ENCODE measurements at places on chromosomes 6 and 20.
A peak's percentile ranks its signal among the peaks of the same experiment; 100 is the strongest.

- DNase-seq: no peak
These were observed 158.4 kb upstream of the SIM1 start for GRCh38 chr6:100622907-100623692.

GRCh38 chr6:151276112-151276740 lies 36.5 kb downstream of the AKAP12 start:
- DNase-seq: peak; percentile 41

DNA sequence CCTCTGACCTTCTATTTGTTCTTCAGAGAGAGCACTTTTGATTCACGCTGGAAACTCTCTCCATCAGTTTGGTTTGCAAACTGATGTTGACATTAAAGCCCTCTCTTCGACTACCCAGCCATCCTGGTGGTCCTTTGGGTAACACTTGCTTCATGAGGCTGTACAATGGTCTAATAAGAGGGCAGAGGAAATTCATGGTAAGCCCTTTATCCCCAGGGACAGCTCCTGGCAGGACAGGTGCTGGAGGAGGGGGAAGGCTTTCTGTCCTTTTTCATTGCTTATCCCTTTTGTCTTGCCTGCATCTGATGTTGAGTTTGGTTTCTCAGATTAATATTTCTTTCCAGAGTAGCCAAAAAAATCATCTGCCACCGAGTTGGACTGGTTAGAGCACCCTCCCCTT lies 52.1 kb upstream of the CD93 start:
- no peak for DNase-seq

- no peak for DNase-seq
These were observed 14.3 kb upstream of the MRAP2 start for GRCh38 chr6:84019141-84019841.

DNA sequence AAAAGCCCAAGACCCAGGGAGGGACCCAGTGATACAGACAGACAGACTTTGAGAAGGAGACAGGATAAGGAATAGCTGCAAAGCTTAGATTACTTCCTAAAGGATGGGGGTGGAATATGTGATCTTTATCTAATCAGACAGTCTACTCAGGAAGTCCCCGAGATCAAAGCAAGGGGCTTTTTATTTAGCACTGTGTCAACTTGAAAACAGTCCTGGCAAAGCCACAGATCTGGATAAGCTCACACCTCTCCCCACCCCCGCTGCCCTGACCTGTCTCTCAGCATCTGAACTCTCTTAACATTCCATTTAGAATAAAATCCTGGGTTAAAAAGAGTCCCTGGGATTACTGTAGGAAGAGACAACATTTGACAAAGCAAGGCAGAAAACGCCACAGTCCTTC lies 101.5 kb downstream of the ISM1 start:
- DNase-seq: no peak

DNA sequence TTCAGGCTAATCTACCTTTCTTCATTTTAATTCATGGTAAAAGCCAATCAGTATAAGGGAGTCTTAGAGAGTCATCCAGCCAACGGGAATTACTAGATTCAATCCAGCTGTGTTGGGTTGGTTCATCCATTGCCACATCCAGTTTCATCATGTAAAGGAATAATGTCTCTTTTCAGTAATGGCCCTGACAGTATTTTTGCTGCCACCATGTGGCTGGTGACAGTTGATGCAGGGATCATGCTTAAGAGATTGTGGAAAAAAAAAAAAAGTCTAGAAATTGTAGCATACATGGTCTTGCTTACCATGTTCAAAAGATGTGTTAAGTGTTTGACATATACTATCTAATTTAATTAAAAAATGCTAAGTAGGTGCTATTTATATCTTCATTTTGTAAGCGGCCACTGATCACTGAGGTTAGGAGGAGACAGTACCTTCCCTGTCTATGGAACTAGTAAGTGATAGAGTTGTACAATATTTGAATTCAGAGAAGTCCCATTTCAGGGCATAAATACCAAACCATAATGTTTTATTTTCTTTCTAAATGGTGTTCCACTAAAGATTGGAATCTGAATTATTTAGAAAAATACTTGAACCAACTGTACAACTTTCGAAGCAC lies 135.9 kb downstream of the KHDRBS2 start:
- DNase-seq: no peak

DNA sequence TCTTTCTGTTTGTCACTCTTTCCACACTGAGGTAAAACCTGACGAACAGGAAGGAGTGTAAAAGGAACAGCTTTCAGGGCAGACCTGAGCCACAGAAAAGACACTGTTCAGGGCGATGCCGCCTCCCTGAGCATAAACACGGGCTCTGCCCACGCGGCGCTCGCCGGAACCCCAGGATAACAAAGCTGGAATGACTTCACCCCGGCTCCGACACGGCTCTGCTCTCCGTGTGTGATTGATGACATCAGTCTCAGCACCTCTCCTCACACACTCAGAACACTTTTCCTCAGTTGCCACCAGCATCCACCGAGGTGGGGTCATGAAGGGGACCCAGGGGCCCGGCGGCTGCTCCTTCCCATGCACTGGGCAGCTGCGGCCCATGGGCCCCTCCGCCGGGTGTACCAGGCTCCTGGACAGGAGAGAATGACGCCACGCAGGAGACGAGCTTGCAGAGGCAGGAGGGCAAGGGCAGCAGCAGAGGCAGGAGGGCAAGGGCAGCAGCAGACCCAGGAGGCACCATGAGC lies 43.6 kb downstream of the DLL1 start:
- DNase-seq: no peak

DNA sequence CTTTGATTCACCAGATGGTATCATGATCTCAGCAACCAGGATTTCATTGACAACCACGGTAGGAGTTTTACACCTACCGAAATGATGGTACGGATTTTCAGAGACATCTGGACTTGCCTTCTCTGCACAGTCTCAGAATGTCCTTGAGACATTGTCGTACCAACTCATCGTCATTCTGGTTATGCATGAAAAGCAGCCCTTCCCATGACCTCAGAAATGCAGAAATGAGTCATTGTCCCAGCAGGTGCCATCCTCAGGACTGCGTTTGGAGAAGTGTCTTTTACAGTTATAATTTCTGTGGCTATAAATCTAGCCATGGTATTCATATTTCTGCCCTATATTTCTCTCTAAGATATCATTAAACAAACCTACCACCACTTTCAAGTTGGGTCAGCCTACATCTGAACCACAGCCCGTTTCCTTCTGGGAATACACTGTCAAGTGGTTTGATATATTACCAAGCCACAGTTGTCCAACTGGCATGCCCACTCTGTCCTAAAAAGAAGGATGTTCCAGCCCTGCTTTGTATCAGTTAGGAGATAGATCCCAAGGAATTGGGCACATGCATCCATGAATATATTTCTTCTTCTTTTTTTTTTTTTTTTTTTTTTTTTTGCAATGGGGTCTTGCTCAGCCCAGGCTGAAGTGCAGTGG lies 7.5 kb upstream of the BFSP1 start:
- no peak for DNase-seq

DNA sequence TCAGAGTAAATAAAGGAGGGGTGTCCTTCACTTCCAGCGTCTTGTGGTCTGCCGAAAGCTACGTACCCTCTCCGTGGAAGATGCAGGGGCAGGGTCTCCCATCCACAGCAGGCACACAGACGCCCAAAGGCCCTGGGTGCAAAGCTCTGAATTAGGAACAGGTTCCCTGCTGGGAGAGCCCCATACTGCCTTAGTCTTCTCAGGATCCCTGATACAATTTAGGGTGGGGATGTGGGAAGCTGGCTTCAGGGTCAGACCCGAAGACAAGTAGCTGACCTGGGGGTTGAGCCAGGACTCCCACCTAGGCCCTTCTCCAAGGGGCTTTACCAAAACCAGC lies 74.1 kb downstream of the TTLL2 start:
- DNase-seq: no peak

DNA sequence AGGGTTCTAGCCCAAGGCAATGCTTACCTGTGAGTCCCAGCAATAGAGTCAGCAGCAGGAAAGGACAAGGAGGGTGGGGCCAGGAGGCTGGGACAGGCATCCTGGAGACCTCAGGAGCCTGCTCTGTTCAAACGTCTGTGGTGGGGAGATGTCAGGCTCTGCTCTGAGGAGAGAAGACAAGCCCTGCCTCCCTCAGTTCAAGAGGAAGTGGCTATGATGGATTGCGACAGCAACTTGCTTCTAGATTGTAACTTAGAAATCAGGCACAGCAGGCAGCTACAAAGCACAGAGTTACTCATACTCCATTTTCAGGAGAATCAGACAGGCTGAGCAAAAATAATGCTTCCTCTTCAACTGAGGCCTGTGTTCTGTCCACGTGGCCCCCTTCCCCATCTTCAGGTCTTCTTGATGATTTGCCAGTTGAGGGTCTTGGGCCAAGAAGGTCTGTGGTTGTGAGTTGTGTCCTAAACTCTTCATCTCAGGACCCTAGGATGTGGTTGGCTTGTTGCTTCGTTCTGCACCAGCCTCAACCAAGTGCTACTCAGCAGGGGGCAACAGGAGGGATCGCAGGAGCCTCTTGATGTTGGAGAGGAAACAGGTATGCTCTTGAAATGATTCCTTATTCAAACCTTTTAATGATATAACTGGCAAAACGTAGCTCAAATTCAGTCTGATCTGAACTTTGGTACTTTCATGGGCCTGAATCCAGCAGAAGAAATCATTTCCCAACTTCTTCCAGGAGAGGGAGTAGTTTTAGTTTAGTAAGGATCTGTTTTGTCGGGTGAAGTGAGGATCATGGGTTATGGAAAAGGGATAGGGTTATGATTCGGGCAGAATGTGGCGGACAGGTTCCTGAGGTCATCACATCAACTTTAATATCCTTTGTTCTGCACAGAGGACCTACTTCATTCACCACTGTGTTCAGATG lies 31.0 kb downstream of the SIRPB1 start:
- DNase-seq: no peak

DNA sequence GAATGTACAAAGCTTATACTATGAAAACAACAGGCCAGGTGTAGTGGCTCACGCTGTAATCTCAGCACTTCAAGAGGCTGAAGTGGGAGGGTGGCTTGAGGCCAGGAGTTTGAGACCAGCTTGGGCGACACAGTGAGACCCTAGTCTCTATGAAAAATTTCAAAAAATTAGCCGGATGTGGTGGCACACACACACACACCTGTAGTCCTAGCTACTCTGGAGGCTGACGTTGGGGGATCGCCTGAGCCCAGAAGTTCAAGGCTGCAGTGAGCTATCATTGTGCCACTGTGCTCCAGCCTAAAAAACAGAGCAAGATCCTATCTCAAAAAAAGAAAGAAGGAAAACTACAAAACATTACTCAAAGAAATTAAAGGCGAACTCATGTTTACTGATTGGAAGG lies 7.3 kb upstream of the ASF1A start:
- no peak for DNase-seq

- DNase-seq: no peak
These were observed 99.6 kb upstream of the TMEM170B start for GRCh38 chr6:11437824-11438459.

DNA sequence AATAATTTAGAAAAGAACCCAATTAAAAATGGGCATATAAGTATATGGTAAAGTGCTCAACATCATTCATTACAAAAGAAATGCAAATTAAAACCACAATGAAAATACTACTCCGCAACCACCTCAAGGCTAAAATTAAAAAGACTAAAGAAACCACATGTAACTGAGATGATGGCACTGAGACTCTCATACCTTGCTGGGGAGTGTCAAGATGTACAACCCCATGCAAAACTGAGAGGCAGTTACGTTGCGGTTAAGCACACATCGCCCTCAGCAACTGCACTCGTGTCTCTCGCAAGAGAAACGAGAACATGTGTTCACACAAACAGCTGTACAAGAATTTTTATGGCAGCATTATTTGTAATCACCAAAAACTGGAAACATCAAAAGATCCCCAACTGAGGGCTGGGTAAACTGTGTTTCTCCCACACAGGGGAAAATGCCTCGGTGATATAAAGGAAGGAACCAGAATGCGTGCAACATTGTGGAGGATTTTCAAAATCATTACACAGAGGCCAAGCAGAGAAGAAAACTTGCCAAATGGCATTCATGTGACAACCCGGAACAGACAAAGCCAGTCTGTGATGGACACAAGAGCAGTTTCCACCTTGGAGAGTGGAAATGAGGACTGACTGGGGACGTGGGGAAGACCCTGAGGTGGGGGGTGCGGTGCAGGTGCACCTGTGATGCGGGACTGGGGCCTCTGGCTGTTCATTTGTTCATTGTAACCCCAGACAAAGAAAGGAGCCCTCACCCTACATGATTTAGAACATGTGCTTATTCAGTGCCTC lies 144.9 kb downstream of the WDR27 start:
- no peak for DNase-seq

DNA sequence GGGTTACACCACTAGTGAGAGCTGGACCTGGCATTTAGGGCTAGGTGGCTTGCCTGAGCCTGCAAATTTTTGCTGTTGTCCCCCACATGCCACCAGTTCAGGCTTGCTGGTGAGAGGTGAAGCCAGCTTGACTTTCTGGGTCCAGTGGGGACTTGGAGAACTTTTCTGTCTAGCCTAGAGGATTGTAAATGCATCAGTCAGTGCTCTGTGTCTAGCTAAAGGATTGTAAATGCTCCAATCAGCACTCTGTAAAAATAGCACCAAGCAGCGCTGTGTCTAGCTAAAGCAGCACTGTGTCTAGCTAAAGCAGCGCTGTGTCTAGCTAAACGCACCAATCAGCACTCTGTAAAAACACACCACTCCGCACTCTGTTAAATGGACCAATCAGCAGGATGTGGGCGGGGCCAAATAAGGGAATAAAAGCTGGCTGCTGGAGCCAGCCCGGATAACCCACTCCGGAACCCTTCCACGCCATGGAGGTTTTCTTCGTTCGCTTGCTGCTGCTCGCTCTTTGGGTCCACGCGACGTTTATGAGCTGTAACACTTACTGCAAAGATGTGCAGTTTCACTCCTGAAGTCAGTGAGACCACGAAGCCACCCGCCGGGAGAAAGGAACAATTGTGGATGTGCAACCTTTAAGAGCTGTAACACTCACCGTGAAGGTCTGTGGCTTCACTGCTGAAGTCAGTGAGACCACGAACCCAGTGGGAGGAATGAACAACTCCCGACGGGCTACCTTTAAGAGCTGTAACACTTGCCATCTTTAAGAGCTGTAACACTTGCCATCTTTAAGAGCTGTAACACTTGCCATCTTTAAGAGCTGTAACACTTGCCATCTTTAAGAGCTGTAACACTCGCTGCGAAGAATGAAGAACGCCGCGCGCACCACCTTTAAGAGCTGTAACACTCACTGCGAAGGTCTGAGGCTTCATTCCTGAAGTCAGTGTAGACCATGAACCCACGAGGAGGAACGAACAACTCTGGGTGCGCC lies 27.3 kb downstream of the GMPR start:
- no peak for DNase-seq

DNA sequence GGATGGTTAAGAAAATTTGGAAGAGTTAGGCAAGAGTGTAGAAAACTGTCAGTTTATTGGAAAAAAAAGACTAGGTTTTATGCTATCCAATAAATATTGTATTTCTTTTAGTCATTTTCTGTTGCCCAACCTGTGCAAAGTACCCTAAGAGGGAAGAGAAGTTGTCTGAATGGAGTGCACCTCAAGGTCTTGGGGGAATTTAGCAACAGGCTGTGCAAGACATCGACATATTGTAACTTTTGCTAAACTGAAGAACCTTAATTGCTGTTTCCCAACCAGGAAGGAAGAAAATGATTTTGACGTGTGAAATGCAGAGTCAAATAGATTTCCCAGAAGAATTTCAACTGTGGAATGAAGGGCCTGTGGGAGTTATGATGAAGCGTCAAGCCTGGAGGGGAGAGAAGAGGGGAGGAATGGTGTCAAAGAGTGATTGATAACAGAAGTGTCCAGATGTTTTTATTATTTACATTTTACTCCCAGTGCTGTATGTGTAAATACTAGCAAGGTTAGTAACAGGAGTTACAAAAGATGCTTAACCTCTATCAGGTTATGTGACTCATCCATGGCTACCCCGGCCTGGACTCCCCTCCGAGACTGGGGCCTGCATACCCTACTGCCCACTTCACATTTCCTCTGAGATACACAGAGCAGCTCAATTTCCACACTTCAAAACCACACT lies 246.8 kb downstream of the MYLK4 start:
- no peak for DNase-seq

GRCh38 chr6:154350293-154350692 lies 6.3 kb downstream of the IPCEF1 start:
- DNase-seq: no peak

Measured in left ventricle myocardium inferior (tissue), 1 donor.